ENCODE measurements at places on chromosomes 1 and 21. TPM values are rescaled to one million over a fixed set of nuclear protein-coding genes. Genes with fewer than 3 reads are reported as not detected.

The MATN1 gene
- not detected for total RNA-seq

The VWA1 gene
- total RNA-seq, result 58.7 TPM

The CSMD2 gene
- 1.1 TPM for total RNA-seq

The CELA2A gene
- not detected for total RNA-seq

DNA sequence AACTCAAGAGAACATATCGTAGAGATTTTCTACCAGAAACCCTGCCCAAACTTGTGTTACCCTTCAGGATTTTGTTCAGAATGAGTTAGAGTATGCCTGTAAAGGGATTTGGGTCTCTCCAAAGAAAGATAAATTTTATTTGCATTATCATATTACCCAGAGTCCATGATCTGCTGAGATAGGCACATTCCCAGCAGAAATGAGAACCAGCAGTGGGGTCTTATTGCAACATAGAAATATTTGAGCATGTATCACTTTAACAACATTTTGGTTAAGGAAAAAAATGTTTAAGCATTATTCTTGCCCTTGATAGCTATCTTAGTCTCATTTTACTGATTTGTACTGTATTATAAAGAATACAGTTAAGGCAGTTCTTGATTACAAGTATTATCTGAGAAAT, 10.6 kb downstream of the VCAM1 start:
- DNase-seq, result no peak
- H3K4me1 ChIP-seq, result peaks cover 5% of the 10 kb centered on the region
- H3K36me3 ChIP-seq, result no peaks in the 10 kb centered on the region
- H3K4me3 ChIP-seq, result no peak overlapping the region

The JAM2 gene
- total RNA-seq, result 36.2 TPM

The HECTD3 gene
- total RNA-seq, result 47.6 TPM

The BACE2 gene
- total RNA-seq, result 20.8 TPM

GRCh38 chr1:176656257-176656995, 193.5 kb downstream of the PAPPA2 start:
- H3K36me3 ChIP-seq, result no peaks in the 10 kb centered on the region
- H3K4me1 ChIP-seq, result no peaks in the 10 kb centered on the region
- H3K27me3 ChIP-seq, result no peaks in the 10 kb centered on the region
- no peak overlapping the region for H3K4me3 ChIP-seq
- no peak overlapping the region for H3K27ac ChIP-seq

- no peaks in the 10 kb centered on the region for H3K36me3 ChIP-seq
- peaks cover 12% of the 10 kb centered on the region for H3K4me1 ChIP-seq
- H3K27me3 ChIP-seq, result no peaks in the 10 kb centered on the region
- no peak overlapping the region for H3K27ac ChIP-seq
- no peak overlapping the region for H3K4me3 ChIP-seq
Observed at GRCh38 chr1:186841599-186841998, 12.8 kb downstream of the PLA2G4A start.

All from lower lobe of right lung (tissue), 2 donors.